Lung (tissue), 17 donors: ENCODE measurements at places on chromosomes 2 and 18. TPM values are rescaled to one million over a fixed set of nuclear protein-coding genes. Genes with fewer than 3 reads are reported as not detected.
A peak's percentile ranks its signal among the peaks of the same experiment; 100 is the strongest.

DNA sequence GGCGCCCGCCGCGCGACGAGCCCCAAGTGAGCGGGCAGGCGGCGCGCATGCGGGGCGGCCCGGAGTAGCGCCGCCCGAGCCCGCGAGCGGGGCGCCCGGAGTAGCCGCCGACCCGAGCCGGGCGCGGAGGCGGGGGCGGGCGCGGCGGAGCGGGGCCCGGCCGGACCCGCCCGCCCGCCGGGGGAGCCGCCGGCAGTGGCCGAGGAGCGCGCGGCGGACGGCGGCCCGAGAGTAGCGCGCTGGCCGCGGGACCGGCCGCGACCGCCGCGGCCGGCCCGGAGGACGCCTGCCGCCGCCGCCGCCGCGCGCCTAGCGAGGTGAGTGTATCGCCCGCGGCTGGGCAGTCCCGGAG, at the start of gene GALNT1:
Gene GALNT1, plus strand, starts transcription at position 195 of the 352 bp plus-strand sequence. CDS start 72,923 bp downstream, outside the sequence.
- peak; percentile 37 for DNase-seq

- DNase-seq: no peak
Observed at GRCh38 chr18:59921384-59921891, 21.6 kb downstream of the PMAIP1 start.

DNA sequence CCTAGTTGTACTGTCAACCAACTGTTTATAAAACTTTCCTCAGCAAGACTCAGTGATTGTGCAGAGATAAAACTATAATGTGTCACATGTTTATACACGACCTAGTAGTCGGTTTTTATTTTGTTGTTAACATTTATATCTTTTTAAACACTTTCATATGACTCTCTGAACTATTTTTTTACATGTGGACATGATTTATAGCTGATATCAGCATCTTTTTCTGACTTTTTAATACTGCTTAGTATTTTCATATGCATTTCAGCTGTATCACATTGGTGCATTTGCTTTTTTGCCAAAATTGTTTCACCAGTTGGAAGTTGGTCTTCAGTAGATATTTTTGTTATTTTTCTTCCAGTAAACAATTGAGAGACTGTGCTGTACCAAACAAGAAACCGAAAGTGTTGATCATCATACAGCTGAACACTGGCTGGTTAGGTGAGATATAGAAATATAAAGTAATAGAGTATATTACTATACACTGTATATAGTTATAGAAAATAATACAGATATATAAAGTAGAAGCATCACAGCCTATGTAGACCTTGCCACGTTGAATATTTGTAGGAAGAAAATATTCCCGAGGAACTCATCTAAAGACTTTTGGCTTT, 154.2 kb downstream of the KCTD1 start:
- no peak for DNase-seq

PSD4 gene
- total RNA-seq: 29.6 TPM
